ENCODE measurements at places on chromosomes 3 and 15. TPM values are rescaled to one million over a fixed set of nuclear protein-coding genes. Genes with fewer than 3 reads are reported as not detected.

GRCh38 chr3:39671600-39671999 lies 137.8 kb upstream of the MYRIP start:
- DNase-seq: peak; percentile 12

DNA sequence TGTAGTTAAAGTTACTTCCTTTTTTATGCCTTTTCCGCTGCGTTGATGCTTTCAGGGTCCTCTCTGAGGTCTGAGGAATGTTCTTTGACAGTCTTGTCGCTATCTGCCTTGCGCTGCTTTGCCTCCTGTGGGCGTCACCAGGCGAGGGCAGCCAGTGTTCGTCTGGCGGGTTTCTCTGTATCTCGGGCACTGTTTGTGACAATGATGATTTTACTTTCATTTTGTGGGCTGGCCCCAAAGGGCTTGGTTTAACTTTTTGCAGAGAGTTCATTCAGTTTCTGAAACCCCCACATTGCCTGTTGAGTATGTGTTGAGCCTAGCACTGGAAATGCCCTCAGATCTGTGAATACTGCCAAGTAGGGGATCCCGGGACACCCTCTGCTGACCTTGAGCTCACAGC lies 24.6 kb upstream of the SACM1L start:
- peak; percentile 50 for DNase-seq

GRCh38 chr15:90037511-90037860 lies 36.4 kb downstream of the ZNF710 start:
- DNase-seq: peak; percentile 52

Gene CACNA1D
- total RNA-seq: under 0.01 TPM

Gene TNIK
- total RNA-seq: 7.7 TPM

Gene KCNH8
- total RNA-seq: not detected

Data from fibroblast of villous mesenchyme (primary cell).